WTC11 (cell line): ENCODE measurements at places on chromosomes 2 and 18. TPM values are rescaled to one million over a fixed set of nuclear protein-coding genes. Genes with fewer than 3 reads are reported as not detected.
A peak's percentile ranks its signal among the peaks of the same experiment; 100 is the strongest.

The SEPTIN2 gene
- total RNA-seq = 347 to 354 TPM (median 353 TPM) in 3 replicates

- DNase-seq = no peak
- H3K27ac ChIP-seq = peak overlapping the region; percentile 25
- no peak overlapping the region for H3K4me3 ChIP-seq
- H3K36me3 ChIP-seq = peaks cover 30% of the 10 kb centered on the region
- peaks cover 27% of the 10 kb centered on the region for H3K4me1 ChIP-seq
- H3K27me3 ChIP-seq = no peaks in the 10 kb centered on the region; the same call in 1 of the 2 replicates
Measured at GRCh38 chr2:24832073-24832461, 38.8 kb downstream of the CENPO start.

DNA sequence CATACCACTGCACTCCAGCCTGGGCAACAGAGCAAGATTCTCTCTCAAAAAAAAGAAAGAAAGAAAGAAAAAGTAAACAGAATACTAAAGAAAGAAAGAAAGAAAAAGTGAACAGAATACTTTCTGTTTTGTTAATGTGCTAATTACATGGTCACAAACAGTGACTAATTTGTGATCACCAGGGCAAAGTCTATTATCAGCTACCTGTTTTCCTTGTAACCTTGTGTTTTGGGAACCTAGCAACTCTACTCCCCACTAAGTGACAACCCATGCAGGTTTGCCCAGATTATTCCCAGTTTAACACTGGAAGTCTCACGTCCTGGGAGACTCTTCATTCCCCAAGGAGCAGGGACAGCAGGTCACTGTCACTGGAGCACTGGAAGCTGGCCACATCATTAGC, 16.7 kb upstream of the UGT1A9 start:
- no peak overlapping the region for H3K27ac ChIP-seq
- no peaks in the 10 kb centered on the region for H3K4me1 ChIP-seq
- no peaks in the 10 kb centered on the region; the same call in 1 of the 2 replicates for H3K27me3 ChIP-seq
- DNase-seq = no peak
- no peaks in the 10 kb centered on the region for H3K36me3 ChIP-seq

GRCh38 chr2:69434753-69435152, 2.5 kb downstream of the NFU1 start:
- no peak overlapping the region for H3K4me3 ChIP-seq
- DNase-seq = no peak

The UGT1A1 gene
- 0.11 TPM in 1 of 3 replicates, not detected in the others for total RNA-seq

DNA sequence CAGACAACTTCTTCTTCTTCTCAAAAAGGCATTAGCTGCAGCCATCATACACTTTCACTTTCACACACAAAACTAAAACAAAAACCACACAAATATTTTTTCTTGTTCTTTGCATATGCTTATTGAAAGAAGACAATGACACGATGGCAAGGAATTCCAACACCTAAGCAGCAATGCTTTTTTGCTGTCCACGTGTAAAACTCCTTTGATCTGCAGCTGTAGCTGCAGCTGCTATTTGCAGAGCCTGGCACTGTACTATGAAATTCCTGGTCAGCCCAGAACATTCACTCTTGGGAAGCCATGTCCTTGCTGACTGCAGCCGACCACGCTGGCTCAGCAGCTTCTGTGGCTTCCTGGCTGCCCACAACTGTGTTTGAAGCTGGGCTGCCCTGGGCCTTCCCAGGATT, 316.2 kb downstream of the CDH2 start:
- H3K36me3 ChIP-seq = no peaks in the 10 kb centered on the region
- DNase-seq = no peak
- H3K27me3 ChIP-seq = no peaks in the 10 kb centered on the region
- H3K4me3 ChIP-seq = no peak overlapping the region

DNA sequence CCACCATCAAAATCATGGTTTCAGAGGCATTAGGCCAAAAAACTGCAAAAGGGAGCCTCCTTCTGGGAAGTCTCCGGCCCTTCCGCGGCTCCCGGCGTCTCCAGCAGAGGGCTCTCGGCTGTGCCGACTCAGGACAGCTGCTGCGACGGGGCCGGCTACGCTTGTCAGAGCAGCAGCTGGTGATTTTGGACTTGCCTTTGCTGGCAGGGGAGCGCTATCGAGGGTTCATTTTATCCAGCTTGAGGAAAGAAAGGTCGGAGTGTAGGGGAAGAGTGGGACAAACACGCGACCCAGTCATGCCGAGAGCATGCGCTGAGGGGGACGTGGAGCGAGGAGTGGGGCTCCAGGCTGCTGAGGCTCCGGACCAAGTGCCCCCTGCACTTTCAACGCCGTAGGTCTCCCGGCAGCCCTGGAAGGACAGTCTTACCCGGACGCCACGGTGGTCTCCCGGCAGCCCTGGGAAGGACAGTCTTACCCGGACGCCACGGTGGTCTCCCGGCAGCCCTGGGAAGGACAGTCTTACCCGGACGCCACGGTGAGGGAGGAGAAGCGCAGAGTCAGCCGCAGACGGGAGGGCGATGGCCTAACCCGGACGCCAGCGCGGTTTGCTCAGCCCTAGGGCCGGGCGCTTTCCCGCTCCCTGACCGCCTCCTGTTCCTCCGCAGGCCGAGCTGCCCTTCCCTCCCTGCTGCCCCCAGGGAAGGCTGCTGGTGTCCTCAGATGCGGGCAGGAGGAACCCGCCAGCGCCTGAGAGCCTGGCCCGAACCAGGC, 21.7 kb downstream of the DDX18 start:
- peak; percentile 88 for DNase-seq
- H3K4me3 ChIP-seq = peak overlapping the region; percentile 67
- H3K36me3 ChIP-seq = peaks cover 24% of the 10 kb centered on the region
- H3K27ac ChIP-seq = no peak overlapping the region
- peaks cover 9% of the 10 kb centered on the region for H3K27me3 ChIP-seq

DNA sequence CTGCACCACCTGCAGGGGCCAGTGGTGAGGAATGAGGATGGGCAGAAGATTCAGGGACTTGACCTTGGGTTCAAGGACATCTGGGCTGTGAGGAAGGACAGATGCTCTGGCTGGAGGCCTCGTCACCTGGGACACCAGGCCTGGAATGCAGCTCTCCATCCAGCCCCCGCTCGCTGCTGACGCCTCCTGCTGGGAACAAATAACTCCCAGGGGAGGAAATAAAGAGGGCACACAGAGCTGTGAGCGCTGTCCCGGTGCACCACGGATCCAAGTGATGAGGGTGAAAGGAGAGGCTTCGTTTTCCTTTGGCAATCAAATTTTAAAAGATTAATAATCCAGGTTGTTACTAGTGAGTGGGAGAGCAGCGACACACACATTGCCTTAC, 368.0 kb upstream of the MYT1L start:
- no peak overlapping the region for H3K27ac ChIP-seq
- H3K4me3 ChIP-seq = no peak overlapping the region
- H3K27me3 ChIP-seq = no peaks in the 10 kb centered on the region
- peak; percentile 31 for DNase-seq

The ZCCHC2 gene
- total RNA-seq = 15.9 to 18.8 TPM (median 16.7 TPM) in 3 replicates

GRCh38 chr18:48928787-48929186, 22.0 kb downstream of the SMAD7 start:
- H3K27me3 ChIP-seq = no peaks in the 10 kb centered on the region
- peak overlapping the region; percentile 78 for H3K27ac ChIP-seq
- no peak overlapping the region for H3K4me3 ChIP-seq
- H3K36me3 ChIP-seq = no peaks in the 10 kb centered on the region
- peaks cover 97% of the 10 kb centered on the region for H3K4me1 ChIP-seq

GRCh38 chr2:58045580-58046334, 849 bp upstream of the VRK2 start:
- peak overlapping the region; percentile 74 for H3K4me3 ChIP-seq
- H3K27me3 ChIP-seq = no peaks in the 10 kb centered on the region
- no peak for DNase-seq
- H3K36me3 ChIP-seq = peaks cover 4% of the 10 kb centered on the region

GRCh38 chr2:233915128-233915527, 2.0 kb upstream of the TRPM8 start:
- H3K27ac ChIP-seq = no peak overlapping the region
- no peak overlapping the region for H3K4me3 ChIP-seq
- peaks cover 11% of the 10 kb centered on the region for H3K4me1 ChIP-seq
- no peak for DNase-seq
- H3K27me3 ChIP-seq = peaks cover 2% of the 10 kb centered on the region; the same call in 1 of the 2 replicates

DNA sequence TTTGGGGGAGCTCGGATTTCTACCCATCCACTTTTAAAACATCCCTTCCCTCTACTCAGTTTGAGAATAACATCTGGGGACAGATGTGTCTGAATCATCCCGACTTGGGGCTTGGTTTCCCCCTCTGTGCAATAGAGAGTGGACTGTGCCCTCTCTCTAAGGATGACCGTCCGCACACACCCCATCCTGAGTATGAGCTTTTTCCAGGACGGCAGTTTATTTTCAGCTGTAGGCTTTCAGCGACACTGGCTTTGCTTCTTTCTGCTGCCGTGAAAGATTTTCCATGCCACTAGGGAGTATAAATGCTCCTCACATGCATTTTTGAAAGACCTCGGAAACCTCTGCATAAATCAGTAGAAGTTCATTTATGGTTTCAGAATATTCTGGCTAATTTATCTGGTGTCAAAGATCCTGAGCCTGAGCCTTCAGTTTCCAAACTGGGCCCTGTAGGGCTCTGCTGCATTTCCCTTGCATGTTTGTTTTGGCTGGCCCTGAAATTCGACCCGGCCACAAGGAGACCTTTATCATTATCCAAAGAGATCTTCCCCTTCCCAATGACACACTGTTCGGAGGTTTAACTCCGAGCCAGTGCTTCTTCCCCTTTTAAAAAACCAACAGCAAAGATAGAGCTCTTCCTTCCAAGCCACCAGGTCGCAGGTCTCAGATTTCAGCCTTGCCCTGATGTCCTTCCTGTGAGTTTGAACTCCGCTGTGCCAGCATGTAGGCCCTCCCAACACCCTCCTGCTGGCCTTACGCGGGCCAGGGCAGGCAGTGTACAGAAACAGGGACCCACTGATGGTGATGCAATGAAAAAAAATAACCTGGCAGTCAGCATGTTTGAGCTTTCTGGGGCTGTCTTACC, 53.3 kb downstream of the FECH start:
- no peaks in the 10 kb centered on the region for H3K36me3 ChIP-seq
- H3K4me3 ChIP-seq = no peak overlapping the region
- peak overlapping the region; percentile 97 for H3K27ac ChIP-seq
- H3K4me1 ChIP-seq = peaks cover 31% of the 10 kb centered on the region
- no peaks in the 10 kb centered on the region for H3K27me3 ChIP-seq

GRCh38 chr18:25164848-25165811, 186.8 kb downstream of the ZNF521 start:
- no peak overlapping the region for H3K4me3 ChIP-seq
- no peak overlapping the region for H3K27ac ChIP-seq

- DNase-seq = no peak
- no peaks in the 10 kb centered on the region for H3K27me3 ChIP-seq
- no peaks in the 10 kb centered on the region for H3K36me3 ChIP-seq
Measured at GRCh38 chr18:80197528-80197927, 49.8 kb downstream of the PARD6G start.

DNA sequence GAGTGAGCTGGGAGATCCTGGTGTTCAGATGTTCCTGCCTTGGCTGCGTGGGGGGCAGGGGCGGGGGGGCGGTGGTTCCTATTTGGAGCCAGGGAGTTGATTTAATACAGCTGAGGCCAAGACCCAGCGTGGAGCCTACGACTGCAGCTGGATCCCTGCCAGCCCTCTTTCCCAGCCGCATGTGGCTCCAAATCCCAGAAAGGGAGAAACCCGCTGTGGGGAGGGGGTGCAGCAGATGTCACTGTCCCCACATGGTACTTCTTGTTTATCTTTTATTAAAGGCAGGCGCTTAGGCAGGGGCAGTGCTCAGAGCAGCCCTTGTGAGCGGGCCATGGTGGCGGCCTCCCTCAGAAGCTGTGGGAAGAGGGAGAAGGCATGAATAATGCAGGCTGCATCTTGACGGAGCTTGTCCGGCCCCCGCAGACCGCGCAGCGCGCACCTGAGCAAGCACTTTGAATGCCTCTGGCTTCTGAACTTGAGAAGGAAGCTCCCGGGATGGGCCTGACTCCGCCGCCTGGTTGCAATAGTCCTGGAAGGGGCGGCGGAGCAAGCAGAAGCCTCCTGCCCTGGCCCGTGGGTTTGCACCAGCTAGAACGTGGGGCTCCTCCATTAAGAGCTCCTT, 112.1 kb downstream of the GLI2 start:
- DNase-seq = no peak
- H3K27ac ChIP-seq = no peak overlapping the region
- H3K4me1 ChIP-seq = peaks cover 15% of the 10 kb centered on the region
- no peak overlapping the region for H3K4me3 ChIP-seq
- no peaks in the 10 kb centered on the region for H3K27me3 ChIP-seq
- H3K36me3 ChIP-seq = peaks cover 15% of the 10 kb centered on the region

The ANTXR1 gene
- 30.0 to 37.7 TPM (median 36.8 TPM) in 3 replicates for total RNA-seq

The ADD2 gene
- total RNA-seq = 164 to 196 TPM (median 187 TPM) in 3 replicates

GRCh38 chr2:200221055-200221955, 85.2 kb upstream of the SPATS2L start:
- H3K36me3 ChIP-seq = no peaks in the 10 kb centered on the region
- H3K27ac ChIP-seq = peak overlapping the region; percentile 12; the same call in 1 of the 2 replicates
- H3K4me1 ChIP-seq = peaks cover 41% of the 10 kb centered on the region
- no peak for DNase-seq
- H3K4me3 ChIP-seq = no peak overlapping the region

- DNase-seq = no peak
- no peak overlapping the region for H3K27ac ChIP-seq
- no peaks in the 10 kb centered on the region for H3K27me3 ChIP-seq
- peaks cover 25% of the 10 kb centered on the region for H3K36me3 ChIP-seq
- H3K4me3 ChIP-seq = no peak overlapping the region
- H3K4me1 ChIP-seq = peaks cover 5% of the 10 kb centered on the region
Measured at GRCh38 chr2:105827351-105828096, 82.8 kb downstream of the NCK2 start.

DNA sequence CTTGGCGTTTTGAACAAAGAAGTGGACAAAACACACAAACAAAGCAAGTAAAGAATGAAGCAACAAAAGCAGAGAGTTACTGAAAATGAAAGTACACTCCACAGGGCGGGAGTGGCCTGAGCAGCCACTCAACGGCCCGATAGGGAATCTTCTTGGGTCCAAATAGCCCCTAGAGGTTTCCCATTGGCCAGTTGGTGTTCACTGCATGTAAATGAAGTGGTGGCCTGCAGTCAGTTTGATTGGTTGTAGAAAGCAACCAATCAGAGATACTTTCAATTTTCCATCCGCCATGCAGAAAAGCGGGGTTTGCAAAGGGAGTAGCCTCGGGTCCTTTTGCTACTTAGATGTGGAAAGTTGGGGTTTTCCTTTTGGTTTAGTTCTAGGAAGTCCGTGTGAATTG, 31.6 kb downstream of the CYBRD1 start:
- no peak overlapping the region for H3K4me3 ChIP-seq
- no peak for DNase-seq
- H3K27ac ChIP-seq = no peak overlapping the region
- H3K4me1 ChIP-seq = no peaks in the 10 kb centered on the region
- 0 out of 2 replicates have a peak, but pooled peaks cover 3% of the 10 kb centered on the region for H3K36me3 ChIP-seq
- no peaks in the 10 kb centered on the region for H3K27me3 ChIP-seq

GRCh38 chr2:134715932-134716643, 2.7 kb downstream of the TMEM163 start:
- peak overlapping the region; percentile 76; the same call in 1 of the 2 replicates for H3K4me3 ChIP-seq
- no peak for DNase-seq
- no peaks in the 10 kb centered on the region for H3K36me3 ChIP-seq
- H3K4me1 ChIP-seq = peaks cover 36% of the 10 kb centered on the region
- H3K27ac ChIP-seq = no peak overlapping the region
- H3K27me3 ChIP-seq = peaks cover 60% of the 10 kb centered on the region
